Thyroid gland (tissue), 4 donors: ENCODE measurements at places on chromosomes 2 and 18. TPM values are rescaled to one million over a fixed set of nuclear protein-coding genes. Genes with fewer than 3 reads are reported as not detected.

Gene SYT4
- 3.0 TPM for total RNA-seq

Gene IGFBP2
- 45.0 TPM for total RNA-seq

Gene MC2R
- total RNA-seq, result not detected

Gene HOXD10
- not detected for total RNA-seq

Gene RFX8
- total RNA-seq, result not detected

Gene PDE1A
- total RNA-seq, result 95.8 TPM

Gene TLX2
- total RNA-seq, result not detected

Gene HAAO
- total RNA-seq, result 3.6 TPM

Gene SCN3A
- total RNA-seq, result 3.2 TPM
